HTR-8/SVneo (cell line): ENCODE measurements at places on chromosomes 2 and 18.

DNA sequence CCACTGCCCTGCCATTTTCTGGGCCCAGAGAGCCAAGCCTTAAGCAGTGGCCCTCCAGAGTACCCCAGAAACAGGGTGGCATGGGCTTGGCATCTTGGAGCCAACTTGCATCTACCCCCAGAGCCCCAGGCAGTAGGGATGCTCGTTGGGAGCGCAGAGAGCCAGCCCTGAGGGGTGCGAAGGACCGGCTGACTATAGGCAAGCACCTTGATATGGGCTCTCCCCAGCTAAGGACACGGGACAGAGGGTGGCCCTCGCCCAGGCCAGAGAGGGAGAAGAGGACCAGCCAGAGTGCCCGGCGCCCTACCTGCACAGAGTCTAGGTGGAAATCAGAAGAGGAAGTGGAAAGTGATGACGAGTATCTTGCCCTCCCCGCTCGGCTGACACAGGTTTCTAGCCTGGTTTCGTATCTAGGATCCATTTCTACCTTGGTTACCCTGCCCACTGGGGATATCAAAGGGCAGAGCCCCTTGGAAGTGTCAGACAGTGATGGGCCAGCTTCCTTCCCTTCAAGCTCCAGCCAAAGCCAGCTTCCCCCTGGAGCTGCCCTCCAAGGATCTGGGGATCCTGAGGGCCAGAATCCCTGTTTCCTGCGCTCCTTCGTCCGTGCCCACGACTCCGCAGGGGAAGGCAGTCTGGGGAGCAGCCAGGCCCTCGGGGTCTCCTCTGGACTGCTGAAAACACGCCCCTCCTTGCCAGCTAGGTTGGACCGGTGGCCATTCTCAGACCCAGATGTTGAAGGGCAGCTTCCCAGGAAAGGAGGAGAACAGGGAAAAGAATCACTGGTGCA, 16.2 kb downstream of the CEP68 start:
- no peak for DNase-seq

DNA sequence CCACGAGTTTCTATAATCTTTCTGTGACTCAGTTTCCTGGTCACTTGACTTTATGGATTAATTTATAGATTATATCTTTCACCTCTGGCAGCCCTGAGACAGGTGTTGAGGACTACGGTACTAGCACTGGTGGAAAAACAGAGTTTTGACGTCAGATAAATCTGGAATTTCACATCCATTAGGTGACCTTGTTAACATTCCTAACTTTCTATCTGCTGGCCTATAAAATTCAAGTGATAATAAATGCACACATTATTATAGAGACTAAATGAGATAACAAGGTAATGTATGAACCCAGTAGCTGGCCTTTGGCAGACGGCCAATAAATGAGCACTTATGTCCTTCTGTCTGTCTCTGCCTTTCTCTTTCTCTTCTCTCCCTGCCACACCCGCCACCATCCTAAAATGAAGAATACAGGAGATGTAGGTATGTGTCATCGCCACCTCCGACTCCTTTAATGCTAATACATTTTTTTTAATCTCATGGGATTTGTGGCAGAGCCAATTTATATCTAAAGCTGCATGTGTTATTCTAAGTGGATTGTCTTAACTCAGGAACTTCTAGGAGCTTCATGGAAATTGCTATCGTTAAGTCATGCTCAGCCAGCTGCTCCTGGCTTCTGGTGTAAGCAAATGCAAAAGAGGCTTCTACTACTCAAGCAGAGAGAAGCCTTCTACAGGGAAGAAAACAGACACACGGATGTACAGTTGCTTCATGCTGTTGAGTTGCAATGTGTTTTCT, 2.3 kb downstream of the TM4SF20 start:
- DNase-seq, result no peak

- no peak for DNase-seq
Measured at GRCh38 chr2:95352310-95353054, 50.0 kb upstream of the FAHD2A start.

DNA sequence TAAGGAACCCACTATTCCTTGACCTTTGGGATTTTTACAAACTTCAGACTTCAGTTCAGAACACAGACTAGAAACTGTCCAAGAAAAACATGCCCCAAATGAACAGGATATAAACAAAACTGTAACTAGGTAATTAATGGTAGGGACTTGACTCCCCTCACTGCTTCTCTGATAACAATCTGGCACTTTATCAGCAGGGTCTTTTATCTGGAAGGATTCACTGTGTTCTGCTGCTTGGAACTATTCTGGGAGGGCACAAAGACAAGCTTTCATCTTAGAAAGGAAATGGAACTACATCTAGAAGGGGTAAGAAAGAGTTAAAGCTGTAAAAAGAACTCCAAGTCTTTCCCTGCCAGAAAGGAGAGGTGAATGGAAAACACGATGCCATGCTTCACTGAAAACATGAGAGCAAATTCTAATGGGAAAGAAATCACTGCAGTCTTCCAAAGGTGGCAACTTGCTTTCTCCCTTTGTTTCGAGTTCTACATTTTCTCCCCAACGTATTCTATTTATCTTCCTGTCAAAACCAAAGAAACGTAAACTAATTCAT, 181.2 kb downstream of the THADA start:
- no peak for DNase-seq

DNA sequence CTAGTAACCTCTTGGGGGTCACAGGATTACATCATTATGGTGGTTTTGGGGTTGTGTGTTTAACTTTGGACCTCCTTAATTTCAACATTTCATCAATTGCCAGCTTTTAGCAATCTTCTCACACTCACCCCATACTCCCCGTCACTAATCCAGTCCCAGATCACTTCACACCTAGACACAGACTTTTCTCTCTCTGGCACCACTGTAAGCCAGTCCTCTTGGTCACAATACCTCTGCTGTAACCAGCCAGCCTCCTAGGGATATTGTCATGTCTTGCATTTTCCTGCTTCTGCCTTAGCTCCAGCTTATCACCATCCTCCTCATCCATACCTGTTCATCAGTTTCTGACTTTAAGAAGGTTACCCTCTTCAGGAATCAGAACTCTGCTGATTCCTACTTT, 1.6 kb upstream of the STK17B start:
- no peak for DNase-seq

- DNase-seq, result no peak
Measured at GRCh38 chr2:25960920-25961319, 21.4 kb downstream of the KIF3C start.

GRCh38 chr2:197293252-197294007, 17.1 kb downstream of the ANKRD44 start:
- no peak for DNase-seq

- DNase-seq, result no peak
Measured at GRCh38 chr2:119419065-119419464, 12.6 kb upstream of the TMEM37 start.

- no peak for DNase-seq
Measured at GRCh38 chr2:31979956-31980355, 30.9 kb downstream of the MEMO1 start.

- no peak for DNase-seq
Measured at GRCh38 chr2:15860051-15860663, 80.2 kb upstream of the MYCN start.

DNA sequence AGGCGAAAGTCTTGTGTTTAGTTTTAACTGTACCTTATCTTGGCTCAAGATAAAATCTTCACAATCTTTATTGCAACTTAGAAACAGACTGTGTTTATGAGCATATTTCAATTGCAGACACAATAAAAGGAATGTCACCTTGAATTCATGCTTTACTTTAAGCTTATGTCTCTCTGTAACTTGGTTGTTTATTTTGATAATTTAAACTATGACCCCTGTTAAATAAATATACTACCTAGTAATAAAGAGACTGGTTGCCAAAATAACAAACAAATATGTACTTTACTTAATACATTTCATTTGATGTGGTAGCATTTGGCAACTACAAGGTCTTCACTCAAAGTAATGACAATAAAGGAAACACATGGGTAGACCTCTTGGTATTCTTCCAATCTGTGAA, 202.6 kb downstream of the KCNJ3 start:
- no peak for DNase-seq

DNA sequence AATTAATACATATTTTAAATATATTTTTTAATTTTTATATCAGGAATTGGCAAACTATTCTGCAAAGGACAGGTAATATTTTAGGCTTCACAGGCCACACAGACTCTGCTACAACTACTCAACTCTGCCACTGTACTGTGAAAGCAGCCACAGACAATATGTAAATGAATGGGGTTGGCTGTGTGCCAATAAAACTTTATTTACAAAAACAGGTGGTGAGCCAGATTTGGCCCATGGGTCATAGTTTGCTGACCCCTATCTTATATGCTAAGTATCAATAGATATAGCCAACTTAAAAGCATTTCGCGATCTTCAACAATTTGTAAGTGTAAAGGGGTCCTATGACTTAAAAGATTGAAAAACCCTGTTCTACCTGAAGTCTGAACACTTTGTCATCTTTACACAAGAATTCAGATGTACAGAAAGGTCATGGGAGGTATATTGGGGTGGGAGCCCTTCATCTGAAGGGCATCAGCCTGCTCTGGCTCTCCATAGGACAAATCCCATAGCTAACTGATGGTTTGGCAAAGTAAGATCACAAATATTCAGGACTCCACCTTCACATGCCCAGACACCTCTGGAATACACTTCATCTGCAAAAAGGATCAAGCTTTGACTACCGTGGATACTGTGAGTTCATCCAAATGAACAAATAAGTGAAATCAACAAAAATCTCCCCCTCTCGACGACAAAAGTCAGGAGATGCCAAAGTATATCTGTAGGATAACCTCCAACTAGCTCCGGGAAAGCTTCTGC, 65.9 kb downstream of the C1D start:
- DNase-seq, result no peak

DNA sequence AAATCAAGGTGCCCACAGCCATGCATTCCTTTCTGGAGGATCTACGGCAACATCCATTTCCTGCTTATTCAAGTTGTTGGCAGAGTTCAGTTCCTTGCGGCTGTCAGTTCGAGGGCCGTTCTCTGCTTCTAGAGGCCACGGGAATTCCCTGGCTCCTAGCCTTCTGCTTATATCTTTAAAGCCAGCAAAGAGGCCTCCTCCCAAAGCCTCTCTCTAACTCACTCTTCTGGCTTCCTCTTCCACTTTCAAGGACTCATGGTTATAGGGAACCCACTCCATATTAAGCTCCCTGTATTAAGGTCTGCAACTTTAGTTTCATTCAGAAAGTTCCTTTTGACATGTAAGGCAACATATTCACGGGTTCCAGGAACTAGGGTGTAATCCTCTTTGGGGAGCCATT, 150.1 kb upstream of the RMP24 start:
- DNase-seq, result no peak

GRCh38 chr2:85012855-85013254, 41.9 kb downstream of the KCMF1 start:
- DNase-seq, result no peak

- no peak for DNase-seq
Measured at GRCh38 chr2:169795181-169795580, 3.5 kb upstream of the SSB start.

- no peak for DNase-seq
Measured at GRCh38 chr2:85114586-85115330, 18.4 kb upstream of the TCF7L1 start.

GRCh38 chr2:235829726-235830125, 335.9 kb downstream of the AGAP1 start:
- DNase-seq, result no peak

DNA sequence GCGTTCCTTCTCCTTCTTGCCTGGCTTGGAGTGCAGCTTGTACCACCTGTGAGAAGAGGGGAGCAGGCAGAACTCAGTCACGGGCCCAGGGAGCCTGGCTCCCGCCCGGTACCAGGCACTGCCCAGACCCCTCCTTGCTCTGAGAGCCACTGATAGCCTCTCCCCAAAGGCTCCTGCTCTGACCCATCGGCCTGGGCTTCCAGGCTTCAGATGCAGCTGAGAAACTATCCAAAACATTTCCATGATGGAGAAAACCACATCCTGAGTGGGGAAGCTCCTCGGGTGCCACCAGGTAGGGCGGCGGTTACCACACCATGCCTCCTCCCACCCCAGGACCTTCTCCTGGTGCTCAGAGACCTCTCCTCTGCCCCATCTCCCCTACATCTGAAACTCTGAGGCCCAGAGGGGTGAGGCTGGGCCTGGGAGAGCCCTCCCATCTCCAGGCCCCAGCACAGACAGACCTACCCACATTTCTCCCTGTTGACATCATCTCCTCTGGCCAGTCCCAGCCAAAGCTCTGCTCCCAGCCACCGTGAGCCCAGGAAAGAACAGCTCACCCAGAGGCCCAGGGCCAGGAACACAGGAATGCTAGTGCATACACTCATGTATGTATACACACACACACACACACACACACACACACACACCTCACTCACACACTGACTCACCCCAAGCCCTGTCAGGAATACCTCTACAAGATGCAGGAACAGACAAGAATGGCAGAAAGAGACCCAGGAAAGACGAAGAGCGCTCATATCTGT, 17.9 kb upstream of the SFXN5 start:
- DNase-seq, result peak; percentile 96

DNA sequence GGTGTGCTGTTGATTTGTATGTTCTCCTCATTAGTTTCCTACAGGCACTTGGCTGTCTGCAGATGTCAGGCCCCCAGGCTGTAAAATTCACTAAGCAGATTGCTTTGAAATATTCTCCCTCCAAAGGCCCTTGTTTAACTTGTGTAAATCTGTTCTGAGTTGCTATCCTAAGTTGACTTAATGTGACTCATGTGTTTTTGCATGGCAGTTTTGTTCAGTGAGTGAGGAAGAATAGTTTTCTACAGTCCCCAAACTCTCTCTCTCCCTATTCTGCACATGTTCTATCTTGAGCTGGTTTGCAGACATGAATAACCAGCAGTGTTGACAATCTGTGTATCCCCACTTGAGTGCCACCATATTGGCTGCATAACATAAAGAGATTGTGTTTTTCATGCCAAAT, 1005.4 kb upstream of the DDX18 start:
- no peak for DNase-seq

DNA sequence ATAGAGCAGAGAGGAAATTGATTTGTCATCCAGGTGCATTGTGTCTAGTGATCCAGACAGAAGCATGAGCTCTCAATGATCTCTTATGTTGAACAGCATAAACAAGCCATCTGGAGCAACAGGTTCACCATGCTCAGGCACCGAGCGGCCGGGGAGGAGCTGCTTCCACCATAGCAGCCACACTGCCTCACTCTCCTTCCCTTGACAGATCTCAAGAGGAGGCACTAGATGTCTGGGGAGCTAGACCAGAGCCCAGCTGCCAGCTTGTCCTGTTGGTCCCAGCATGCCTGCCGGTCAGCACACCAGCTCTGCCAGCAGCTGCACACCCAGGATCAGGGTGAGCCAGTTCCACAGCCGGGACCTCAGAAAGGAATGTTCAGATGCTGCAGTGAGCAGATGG, 17.5 kb upstream of the LONRF2 start:
- DNase-seq, result no peak

DNA sequence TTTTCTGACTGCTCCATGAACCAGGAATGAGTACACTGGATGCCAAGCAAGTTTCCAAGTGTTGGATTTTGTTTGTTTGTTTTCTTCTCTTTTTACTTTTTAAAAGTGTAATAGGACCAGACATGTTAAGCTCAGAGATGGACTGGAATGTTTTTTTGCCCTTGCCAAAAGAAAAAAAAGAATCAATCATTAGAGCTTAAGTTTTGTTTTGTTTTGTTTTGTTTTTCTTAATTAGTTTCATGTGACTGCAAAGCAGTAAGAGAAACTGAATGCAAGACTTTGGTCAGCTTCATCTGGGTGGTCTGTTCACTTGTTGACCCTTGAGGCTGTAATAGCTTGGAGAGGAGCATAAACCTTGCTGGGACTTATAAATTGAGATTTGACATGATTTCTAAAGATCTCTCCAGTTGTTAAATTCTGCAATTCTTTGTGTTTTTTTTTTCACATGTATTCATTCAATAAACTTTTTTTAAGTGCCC, 42.4 kb upstream of the SLC1A4 start:
- no peak for DNase-seq

GRCh38 chr2:11862049-11862448, 115.6 kb downstream of the LPIN1 start:
- DNase-seq, result no peak
